Daoy (cell line): ENCODE measurements at places on chromosomes 3 and 15. TPM values are rescaled to one million over a fixed set of nuclear protein-coding genes. Genes with fewer than 3 reads are reported as not detected.
A peak's percentile ranks its signal among the peaks of the same experiment; 100 is the strongest.

GRCh38 chr3:110767838-110768237 lies 303.8 kb upstream of the NECTIN3 start:
- no peak for DNase-seq

DNA sequence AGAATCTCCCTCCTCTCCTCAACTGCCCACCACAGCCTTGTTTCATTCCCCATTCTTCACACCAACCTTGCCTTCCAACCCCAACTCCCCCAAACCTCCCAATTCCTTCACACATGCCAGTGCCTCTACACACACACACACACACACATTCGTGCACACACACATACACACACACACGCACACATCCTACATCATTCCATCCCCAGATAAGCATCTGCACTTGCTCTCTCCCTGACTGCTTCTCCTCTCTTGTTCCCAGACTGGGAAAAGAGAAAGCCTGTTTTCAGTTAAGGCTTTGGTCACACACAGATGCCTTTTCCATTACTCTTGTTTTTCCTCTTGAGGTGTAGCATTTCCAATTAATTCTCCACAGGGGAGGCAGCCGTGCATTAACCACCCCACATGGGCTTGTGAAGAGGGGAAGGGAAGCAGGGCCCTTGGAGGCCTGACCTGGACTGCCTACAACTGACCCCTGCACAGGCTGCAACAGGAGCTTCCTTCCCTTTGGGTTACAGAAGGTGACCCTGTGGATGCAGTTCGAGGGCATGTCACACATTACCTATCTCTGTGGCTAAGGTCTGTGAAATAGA lies 32.0 kb upstream of the BOC start:
- DNase-seq = no peak

- peak; percentile 35 for DNase-seq
Measured at GRCh38 chr3:139302801-139303113, 41.1 kb upstream of the MRPS22 start.

Gene TMEM108
- 0.34 and 1.8 TPM in 2 replicates for total RNA-seq

Gene KLHDC8B
- 2.1 and 3.2 TPM in 2 replicates for total RNA-seq

Gene POPDC2
- total RNA-seq = 0.17 TPM in 1 of 2 replicates, not detected in the other
